ENCODE measurements at places on chromosomes 7 and 10. TPM values are rescaled to one million over a fixed set of nuclear protein-coding genes. Genes with fewer than 3 reads are reported as not detected.
A peak's percentile ranks its signal among the peaks of the same experiment; 100 is the strongest.

VPS37D gene
- total RNA-seq: 7.7 TPM

- no peak for DNase-seq
These were observed 42.1 kb upstream of the ANAPC16 start for GRCh38 chr10:72173619-72174296.

GRCh38 chr7:56105508-56105907 is 768 bp downstream of the CHCHD2 start:
- peak; percentile 49 for DNase-seq

DNA sequence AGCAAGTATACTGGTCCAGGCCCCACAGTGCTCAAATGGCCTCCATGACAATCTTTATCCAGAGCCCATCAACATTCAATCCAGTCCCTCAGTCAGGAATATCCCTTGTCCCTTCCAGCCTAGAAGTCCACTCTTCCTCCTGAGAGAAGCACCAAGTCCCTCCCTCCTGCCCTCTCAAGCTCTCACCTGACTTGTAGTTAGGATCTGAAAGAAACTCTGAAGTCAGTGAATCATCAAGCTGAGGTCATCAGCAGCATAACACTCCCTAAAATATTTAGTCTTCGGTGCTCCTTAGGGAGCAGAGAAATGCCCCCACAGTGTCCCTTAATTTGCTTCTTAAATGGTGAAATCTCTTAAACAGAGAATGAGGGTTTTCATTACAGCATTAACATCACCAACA is 31.0 kb downstream of the GRM8 start:
- no peak for DNase-seq

DNA sequence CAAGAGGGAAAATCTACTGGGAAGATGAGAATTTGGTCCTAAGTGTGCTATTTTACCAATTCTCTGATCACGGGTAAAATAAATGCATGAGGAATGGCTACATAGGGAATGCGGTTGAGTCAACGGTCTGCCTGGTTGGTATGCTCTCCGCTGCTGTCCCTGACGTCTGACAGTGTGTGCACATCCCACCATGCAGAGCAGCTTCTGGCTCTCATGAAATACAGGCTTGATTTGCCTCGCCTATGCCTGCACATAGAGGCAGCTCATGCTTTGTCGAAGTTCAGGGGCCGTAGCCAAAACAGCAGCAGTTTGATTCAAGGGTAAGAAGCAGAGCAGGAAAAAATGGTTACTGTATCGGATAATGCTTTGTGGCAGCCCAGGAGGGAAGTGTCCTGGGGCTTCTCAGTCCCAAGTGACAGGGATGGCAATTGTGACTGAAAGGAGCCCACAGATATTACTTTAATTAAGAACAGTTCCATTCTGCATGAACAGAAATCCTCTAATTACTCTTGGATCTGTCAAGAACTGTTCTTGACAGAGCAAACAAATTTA is 268.4 kb upstream of the SLC26A5 start:
- DNase-seq: no peak

GRCh38 chr7:128167791-128168666 is 73.0 kb upstream of the LEP start:
- DNase-seq: no peak

GRCh38 chr7:110442381-110442837 is 648.5 kb upstream of the LRRN3 start:
- DNase-seq: peak; percentile 61

- no peak for DNase-seq
These were observed 11.8 kb downstream of the NCOA4 start for GRCh38 chr10:46018453-46019176.

BLNK gene
- not detected for total RNA-seq

DNA sequence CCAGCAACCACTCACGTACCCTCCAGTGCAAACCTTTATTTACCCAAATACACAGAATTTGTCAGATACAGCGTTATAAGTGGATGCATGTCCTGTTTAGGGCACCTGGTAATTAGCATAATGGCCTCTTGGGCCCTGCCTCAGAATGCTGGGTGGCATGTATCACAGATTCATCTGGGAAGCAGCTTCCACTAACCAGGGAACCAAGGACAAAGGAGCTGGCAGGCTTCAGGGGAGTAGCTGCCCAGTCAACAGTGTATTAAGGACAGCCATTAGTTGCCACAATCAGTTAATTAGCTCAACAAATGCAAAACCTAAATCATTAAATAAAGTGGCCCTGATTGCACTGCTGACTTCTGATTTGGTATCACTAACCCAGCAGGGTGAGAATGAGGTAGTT is 105.7 kb downstream of the RAPGEF5 start:
- DNase-seq: no peak

DNA sequence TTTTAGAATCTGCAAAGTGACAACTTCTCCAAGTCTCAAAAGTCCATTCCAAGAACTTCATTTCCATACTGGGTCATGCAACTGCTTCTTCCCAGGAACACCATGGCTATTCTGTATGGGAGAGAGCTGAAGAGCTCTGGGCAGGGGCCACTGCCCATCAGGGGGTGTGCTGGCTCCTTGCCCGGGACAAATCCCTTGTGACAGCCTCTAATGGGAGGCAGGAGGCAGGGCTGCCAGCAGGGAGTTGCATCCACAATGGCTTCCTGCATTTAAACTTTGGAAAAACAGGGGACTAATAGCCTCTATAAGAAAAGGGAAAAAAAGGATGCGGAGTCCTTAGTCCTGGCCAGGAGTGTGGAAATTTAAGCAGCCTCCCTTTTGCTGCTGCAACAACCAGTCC is 18.4 kb upstream of the FRMD4A start:
- DNase-seq: no peak

DNA sequence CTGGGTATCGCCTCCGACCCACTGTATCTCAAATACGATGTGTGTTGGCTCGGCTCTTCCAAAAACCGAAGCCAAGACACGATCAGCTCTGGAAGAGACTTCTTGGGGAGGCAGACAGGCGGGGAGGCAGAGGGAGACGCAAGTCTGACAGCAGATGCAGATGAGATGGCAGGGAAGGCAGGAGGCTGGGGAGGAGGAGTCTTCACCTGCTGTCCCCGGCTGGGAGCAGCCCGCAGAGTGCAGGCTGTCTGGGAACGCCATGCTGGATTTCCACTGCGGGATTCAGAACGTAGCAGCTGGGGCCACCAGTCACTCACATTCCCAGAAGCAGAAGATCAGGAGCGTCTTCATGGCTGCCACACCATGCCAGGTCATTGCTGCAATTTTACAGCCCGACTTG is 29.4 kb downstream of the CTBP2 start:
- DNase-seq: no peak

CRYGN gene
- total RNA-seq: not detected

GRCh38 chr10:51421853-51422252 is 277.5 kb downstream of the CSTF2T start:
- DNase-seq: no peak

BLVRA gene
- total RNA-seq: 33.9 TPM

- no peak for DNase-seq
These were observed 100.9 kb downstream of the XRCC2 start for GRCh38 chr7:152574892-152575548.

AKR1B15 gene
- 0.29 TPM for total RNA-seq

GRCh38 chr7:149422914-149423301 is 38.0 kb downstream of the ZNF777 start:
- no peak for DNase-seq

DNA sequence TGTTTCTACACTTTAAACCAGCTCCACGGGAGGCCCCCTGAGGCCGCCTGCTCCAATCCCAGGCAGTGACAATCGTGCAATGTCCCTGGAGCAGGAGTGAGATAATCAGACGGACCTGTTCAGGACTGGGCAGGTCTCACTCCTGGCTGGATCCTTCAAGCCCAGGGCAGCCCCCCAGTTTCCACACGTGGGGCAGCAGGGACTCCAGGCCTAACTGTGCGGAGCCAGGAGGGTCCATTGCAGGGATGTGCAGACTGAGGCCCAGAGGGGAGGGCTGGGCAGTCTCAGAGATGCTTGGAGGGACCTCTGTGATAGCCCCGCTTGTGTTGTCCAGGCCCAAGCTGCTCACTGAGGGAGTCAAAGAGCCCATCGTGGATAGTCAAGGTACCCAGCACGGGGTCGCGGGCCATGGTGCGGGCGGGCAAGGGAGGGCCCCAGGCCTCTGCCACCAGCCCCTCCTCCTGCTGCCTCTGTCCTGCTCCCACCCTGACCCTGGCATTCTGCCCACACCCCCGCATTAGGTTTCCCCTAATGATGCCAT is 110.5 kb upstream of the KCTD7 start:
- DNase-seq: no peak

LRRN3 gene
- not detected for total RNA-seq

- no peak for DNase-seq
These were observed 182.4 kb downstream of the MYOF start for GRCh38 chr10:93299606-93300287.

- DNase-seq: peak; percentile 94
These were observed 19.1 kb upstream of the SOSTDC1 start for GRCh38 chr7:16484453-16485158.

DDX50 gene
- total RNA-seq: 41.4 TPM
